ENCODE measurements at places on chromosomes 16 and 17.

- peak; percentile 48 for DNase-seq
Observed at GRCh38 chr17:42438600-42439567, 15.8 kb upstream of the CAVIN1 start.

GRCh38 chr17:46851029-46851741 lies at the start of gene WNT9B:
Gene WNT9B (plus strand): TSS chr17:46851583. CDS start chr17:46851639, 56 bp downstream.
- no peak for DNase-seq

- no peak for DNase-seq
Observed at GRCh38 chr17:33112763-33113162, 121.1 kb downstream of the SPACA3 start.

GRCh38 chr17:67528751-67529436 lies 151.8 kb downstream of the PITPNC1 start:
- DNase-seq, result no peak

DNA sequence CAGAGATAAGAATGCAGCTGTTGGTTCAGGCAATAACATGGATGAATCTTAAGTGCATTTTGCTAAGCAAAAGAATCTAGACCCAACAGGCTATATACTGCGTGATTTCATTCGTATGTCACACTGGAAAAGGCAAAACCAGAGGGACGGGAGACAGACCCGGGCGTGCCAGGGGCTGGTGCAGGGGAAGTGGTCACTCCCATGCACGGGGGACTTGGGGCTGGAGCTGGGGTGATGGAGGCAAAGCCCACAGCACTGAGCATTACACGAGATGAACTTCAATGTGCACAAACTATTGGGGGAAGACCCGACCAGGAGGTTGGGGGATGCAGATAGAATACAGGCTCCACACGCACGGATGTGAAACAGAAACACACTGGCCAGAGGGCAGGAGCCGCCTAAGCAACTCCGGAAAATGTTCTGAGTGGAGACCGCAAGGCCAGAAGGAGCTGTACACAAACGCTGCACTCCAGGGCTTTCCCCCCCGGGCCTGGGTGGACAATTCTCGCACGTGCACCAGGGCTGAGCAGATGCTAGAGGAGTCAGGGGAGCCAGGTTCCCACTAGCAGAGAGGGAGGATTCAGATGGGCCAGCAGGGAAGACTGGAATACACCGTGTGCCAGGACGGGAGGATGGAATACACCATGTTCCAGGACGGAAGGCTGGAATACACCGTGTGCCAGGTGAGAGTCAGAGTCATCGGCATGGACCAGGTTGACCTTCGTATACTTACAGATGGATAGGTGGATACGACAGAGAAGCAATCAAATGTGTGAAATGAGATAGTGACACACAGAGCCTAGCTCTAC lies 11.3 kb downstream of the LMF1 start:
- no peak for DNase-seq

GRCh38 chr17:74987909-74988711 lies 678 bp downstream of the CDR2L start:
- DNase-seq, result peak; percentile 61

DNA sequence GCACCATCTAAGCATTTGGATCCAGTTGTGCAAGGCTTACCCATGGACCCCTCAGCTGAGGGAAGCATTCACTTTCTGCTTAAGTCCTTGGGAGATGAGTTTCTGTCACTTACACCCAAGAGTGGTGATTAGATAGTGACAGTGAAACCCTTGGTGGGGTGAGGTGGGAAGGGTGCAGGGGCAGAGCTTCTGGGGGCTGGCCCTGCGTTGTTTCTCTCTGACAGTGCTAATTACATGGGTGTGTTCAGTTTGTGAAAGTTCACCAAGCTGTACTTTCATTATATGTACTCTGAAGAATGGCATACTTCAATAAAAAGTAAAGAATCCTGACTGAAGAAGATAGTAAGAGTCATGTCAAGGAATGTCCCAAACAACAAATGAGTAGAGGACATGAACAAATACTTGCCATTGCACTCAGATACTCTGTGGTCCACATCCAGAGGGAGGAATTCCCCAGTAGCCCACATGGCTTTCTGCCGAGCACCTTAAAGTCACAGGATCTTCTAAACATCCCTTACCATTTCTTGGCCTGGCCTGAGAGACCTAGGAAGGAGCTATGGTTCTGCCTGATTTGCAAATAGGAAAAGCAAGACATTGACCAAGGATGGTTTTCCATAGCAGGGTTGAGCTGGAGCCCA lies 8.4 kb downstream of the CHST6 start:
- no peak for DNase-seq

DNA sequence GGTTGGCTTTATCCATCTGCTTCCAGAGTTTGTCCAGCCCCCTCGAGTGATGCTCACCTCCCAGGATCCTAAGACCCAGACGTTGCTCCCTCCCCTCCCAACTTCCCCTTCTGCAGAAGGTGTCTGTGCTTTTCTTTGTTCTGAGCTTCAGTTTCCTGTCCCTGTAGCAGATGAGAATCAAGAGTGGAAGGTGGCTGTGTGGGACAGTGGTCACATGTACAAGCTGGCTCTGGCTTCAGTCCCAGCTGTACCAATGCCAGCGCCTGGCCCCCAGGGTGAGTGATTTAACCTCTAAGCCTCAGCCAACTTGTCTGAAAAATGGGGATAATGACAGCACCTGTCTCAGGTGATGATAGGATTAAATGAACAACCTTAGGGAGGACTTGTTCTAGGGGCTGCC lies 7.7 kb downstream of the PRR15L start:
- peak; percentile 70 for DNase-seq

GRCh38 chr16:81151648-81152310 lies 55.6 kb upstream of the GCSH start:
- no peak for DNase-seq

GRCh38 chr16:69555437-69555836 lies 10.3 kb upstream of the NFAT5 start:
- DNase-seq, result no peak

DNA sequence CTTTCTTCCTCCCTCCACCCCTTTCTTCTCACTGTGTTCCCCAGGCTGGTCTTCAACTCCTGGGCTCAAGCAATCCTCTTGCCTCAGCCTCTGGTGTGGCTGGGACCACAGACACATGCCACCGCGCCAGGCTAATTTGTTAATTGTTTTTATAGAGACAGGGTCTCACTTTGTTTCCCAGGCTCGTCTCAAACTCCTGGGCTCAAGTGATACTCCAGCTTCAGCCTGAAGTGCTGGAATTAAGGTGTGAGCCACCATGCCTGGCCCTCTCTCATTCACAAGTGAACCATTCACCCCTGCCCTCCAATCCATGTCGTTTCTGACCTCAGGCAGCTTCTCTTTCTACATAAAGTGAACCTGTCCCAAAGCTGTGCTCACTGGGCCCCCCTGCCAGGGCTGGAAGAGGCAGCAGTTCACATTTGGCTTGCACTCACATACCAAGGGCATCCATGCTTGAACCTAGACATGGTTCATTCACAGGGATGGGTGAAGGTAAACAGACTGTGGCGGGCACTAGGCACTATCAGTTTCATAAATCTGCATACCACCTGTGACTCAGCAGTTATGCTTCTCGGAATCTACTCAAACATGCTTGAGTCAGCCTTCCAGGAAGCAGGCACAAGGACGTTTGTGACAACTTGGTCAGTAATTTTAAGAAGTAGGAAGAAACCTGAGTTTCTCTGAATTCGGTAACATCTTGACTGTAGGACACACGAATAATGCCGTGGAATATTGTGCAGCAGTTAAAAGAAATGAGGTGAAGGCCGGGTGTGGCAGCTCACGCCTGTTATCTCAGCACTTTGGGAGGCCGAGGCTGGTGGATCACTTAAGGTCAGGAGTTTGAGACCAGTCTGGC lies 6.0 kb upstream of the RNF213 start:
- DNase-seq, result peak; percentile 90

- DNase-seq, result no peak
Observed at GRCh38 chr17:73343168-73343634, 31.4 kb upstream of the CDC42EP4 start.

DNA sequence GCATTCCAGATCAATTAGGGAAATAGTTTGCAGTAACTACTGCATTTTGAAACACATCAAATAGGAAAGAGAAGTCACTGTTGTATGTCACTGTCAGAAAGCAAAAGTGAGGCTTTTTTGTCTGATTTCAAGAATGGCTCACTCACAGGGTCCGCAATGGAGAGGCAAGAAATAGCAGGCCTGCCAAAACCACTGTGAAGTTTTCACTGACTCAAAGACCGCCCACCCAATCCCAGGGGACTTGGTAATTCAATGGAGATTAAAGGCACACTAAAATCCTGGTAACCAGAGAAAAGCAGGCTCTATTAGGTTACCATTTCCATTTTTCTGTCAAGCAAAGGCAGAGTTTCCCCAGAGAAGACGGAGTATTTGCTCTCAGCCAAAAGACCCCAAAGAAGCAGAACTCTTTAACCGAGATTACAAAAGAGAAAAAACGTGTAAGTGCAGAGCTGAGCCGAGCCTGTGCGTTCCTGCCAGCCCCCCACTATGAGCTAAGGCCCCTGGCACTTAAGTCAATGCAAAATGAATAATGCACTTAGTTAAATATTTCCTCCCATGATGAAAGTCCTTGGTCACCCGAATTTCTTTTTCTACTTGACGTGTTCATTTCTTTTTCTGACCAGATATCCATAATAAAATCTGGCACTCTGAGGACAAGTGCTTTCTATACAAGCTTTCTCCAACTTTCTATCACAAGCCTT lies 57.0 kb downstream of the FOXL1 start:
- no peak for DNase-seq

DNA sequence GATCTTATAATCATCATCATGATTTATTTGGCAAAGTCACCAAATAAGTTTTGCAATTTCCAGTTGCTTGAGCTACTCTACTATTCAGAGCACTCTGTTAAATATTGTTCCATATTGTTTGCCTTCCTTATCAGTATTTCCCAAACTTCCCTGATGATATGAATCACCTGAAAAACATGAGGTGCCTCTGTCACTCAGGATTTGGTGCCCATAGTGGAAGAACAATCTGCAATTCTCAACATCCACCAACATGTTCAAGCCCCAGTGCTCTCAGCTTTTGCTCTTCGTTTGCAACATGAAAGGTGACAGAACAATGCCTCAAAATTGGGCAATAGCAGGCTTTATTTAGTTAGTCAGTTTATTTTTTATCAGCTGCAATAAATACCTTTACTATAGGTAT lies 28.6 kb upstream of the WSB1 start:
- no peak for DNase-seq

DNA sequence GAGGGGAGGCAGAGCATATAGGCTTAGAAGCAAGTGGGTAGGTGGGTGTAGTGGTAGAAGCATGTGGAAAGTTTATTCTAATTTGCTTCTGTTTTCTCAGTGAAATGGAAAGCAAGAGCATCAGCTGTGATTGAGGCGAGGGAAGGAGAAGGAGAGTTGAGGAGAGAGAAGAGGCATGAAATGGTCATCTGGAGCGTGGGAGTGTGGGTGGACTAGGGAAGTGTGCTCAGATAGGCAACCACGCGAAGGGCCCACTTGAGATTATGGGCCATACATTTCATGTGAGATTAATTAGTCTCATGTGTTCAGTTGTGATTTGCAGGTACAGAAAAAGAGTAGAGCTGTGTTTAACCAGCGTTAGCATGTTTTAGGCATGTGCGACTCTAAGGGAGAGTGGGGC lies 20.8 kb upstream of the CDC6 start:
- no peak for DNase-seq

DNA sequence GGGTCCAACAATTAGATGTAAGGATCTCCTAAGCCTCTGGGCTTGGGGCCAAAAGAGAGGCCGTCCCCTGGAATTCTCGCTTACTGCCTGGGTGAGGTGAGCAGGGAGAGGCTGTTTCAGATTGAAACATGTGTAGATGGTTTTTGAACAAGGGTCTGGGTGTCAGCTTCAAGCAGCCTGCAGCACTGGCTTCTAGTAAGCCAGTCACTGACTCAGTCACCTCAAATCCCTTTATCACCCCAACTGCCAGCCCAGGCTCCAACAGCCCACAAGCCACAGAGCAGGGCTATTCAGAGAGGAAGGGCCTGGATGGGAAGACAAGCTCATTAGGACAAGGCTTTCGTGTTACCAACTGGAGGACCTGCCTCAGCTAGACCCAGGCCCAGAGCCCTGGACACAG lies 180.2 kb downstream of the CCT6B start:
- no peak for DNase-seq

DNA sequence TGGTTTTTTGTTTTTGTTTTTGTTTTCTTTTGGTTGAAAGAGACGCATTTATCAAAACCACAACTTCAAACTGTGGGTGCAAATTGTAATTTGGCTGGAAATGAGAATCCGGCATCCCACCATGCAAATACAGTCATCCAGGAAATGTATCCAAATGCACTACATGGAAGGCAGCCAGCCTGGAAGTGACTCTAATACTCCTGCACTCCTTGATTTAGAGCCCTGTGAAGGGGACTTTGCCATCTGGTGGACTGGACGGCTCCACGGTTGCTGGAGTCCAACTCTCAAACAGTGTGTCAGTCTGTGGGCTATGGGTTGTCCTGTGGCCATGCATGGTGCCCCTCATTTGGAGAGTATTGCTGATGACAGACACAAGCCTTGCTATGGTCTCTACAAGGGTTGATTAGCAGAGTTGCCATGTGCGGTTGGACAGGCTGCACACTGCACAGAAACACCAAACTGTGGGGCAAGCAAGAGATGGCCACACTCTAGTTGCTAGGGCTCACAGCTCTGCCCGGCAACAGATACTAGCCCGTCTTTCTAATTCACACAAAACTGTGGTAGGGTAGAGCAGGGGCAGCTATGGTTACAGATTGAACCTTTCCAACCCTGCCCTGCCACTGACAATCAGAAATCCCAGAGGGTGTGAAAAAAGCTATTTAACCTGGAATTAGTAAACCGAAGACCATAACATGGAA lies 62.4 kb downstream of the VAT1L start:
- DNase-seq, result no peak

GRCh38 chr17:51427856-51428255 lies 167.5 kb downstream of the UTP18 start:
- no peak for DNase-seq

- DNase-seq, result no peak
Observed at GRCh38 chr17:11353601-11354000, 112.6 kb downstream of the SHISA6 start.

GRCh38 chr16:14494396-14494966 lies 135.6 kb downstream of the PARN start:
- no peak for DNase-seq
